Activated naive CD8-positive, alpha-beta T cell treated with anti-CD3 and anti-CD28 coated beads, Interleukin-2, amount 50 U/mL, for 24 hours (primary cell): ENCODE measurements at places on chromosomes 4 and X.

DNA sequence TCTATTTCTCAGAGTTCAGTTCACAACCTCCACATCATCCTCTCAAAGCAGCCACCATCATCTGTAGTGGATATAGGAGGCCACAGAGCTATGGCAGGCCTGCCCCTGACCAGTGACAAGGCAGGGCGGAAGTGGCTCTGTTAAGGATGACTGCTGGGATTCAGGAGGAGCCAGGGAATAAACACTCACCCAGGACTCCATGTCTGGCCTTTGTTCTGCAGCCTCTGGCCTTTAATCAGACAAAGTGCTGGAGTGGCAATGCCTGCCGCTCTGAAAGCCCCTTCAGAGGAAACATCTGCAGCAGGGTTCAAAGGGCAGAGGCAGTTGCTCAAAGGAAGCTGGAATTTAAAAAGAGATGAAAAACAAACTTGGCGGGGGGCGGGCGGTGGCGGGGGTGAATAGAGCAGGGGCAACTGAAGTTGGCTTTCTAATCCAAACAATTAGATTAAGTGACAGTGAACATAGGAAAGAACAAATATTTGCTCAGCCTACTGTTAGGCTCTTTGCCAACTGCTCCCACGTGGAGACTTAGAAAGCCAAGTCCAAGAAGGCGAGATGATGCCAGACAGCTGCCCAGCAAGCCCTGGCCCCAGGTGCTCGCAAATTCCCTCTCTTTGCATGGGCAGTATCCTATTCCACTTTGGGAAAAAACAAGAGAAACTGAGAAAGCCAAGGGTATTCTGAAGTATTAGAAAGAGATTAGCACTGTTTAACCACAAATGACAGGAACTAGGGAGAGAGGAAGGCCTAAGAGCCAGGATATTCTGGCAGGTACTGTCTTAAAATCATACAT is 5.5 kb downstream of the MPP1 start:
- DNase-seq: no peak

DNA sequence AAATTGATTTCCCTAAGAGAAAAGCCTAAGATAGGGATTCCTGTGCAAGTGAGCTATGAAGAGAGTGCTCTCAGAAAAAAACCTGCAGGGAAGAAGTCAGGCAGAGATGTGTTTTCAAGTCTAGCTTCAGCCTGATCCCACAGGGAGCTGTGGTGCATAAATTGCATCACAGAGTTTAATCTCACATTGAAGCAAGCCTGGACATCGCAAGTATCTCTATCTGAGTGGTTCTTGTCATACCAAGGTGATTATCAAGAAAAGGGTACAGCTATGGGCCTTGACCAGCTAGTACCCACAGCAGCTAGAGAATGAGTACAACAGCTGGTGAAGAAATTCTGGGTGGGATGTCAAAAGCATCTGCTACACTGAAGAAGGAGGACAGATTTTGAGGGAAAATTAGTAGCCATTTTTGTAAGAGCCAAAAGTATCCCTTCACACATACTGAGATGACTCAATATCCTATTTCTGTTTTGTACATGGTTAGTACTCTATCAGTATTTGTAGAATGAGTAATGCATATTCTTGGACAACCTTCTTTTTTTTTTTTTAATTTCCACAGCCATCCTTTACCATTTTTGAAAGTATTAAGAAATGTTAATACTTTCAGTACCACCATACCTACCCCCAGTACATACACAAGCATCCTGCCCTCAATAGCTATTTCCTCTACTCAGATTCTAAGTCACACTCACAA is 708.9 kb downstream of the IL1RAPL1 start:
- no peak for DNase-seq

- DNase-seq: no peak
Measured at GRCh38 chrX:42495139-42495538, 282.8 kb downstream of the PPP1R2C start.

DNA sequence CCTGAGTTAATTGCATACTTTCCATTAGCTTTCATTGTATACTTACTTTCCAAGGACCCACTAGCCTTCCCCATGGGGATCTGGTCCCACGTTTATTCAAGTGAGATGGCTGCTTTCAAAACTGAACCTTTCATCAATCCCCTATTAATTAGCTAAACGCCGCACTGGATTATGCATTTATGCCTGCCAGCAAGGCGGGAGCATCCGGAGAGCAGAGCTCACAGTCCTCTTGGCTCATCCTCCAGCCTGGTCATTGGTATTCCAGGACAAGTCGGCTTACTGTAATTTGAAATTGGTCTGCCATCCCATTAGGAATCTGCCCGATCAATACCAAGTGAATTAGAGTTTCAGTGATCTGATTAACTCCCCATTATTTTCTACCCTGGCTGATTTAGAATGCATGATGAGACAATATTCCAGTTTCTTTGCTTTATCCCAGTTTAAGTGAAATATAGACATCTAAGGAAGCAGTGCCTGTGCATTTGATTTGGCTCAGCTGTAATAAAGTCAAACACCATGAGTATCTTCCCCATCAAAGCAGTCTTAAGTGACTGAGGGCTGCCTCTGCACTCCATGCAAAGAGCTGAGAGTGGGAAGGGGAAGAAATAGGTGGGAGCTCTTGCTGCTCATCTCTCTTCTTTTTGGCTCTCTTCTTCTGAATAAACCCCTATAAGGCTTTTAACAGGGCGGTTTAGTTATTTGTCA is 411.4 kb downstream of the GPAT3 start:
- no peak for DNase-seq

DNA sequence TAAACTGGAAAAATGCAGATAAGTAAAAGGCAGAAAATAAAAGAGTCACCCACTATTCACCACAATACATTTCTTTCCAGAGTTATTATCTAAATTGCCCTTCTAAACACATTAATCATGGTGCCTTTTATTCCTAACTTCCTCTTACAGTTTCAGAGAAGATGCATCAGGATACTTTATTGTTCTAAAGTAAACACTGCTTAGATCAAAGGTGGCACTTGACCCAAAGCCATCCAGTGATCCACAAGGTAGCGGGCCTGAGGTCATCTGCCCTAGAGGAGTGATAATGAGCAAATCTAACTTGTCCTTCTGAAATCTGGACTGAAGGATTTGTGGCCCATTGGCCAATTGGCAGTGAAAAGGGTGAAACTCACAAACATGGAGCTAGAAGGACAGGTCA is 12.0 kb upstream of the TMEM154 start:
- no peak for DNase-seq

DNA sequence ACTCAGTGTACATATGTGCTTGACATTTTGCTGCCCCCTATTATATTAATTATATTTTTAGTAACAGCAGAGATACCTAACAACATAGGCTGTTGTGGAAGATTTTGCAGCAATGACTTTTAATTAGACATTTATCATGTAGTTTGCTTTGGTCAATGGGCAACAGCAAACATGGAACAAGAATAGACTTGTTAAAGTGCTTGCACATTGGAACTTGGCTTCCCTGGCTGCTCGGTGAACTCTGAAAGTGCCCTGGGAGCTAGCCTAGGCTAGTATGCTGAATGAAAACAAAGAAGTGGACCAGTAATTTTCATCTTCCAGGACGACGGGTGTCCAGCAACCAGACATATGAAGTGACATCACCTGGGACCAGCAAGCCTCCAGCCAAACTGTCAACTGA is 1157.1 kb downstream of the ARAP2 start:
- DNase-seq: no peak

DNA sequence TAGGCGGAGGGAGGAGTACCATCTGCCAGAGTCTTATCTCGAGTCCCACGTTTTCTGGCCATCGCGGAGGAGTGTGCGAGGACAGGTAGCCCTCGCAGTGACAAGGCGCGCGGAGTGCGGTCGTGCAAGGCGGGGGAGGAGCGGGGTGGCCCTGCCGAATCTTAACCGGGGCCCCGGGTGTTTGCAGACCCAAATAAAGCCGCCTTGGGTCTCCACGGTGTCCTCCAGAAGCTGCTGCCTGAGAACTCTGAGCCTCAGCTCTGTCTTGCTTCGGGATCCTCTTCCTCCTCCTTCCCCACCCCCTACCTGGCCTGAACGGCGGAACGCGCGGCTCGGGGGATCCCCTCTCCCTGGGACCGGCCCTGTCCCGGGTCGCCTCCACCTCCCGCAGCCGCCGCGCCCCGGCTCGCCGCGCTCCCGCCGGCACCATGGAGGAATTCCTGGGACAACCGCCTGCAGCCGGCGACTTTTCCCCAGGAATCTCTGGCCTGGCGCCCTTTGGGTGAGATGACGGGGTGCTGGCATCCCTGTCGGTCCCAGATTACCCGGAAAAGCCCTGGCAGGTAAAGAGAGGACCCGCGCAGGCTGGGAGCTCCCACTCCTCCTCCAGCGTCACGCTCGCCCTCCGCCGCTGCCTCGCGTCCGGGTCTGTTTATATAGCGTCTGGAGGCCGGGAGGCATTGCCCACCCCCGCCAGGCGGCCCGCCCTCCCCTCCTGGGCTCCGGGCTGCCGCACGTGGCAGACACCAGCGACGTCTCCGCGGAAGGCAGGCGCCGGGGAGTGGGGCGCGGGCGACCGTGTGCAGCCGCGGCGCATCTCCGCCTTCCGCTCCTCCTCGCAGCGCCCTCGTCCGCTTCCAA is at the start of gene GALNTL6:
GALNTL6 (plus strand) TSS at position 740 of the 861 bp plus-strand sequence.
- no peak for DNase-seq

DNA sequence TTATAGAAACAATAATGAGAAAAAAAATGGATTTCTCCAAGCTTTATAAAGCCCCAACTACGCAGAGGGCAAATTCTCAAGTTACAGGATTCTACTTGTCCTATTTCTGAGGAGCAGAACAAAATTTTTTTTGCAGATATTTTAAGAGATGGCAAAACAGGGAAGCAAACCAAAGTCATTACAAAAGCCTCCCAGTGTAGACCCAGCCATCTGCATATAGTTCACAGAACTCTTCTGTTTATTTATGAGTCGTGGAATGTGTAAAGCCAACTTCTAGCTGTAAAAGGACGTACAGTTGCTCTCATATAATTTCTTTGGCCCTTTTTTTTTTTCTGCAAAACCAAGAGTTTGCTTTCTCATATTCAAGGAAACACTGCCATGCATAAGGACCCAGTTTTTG is 120.4 kb downstream of the PCDH7 start:
- no peak for DNase-seq

- DNase-seq: no peak
Measured at GRCh38 chrX:134547047-134547679, 87.2 kb downstream of the HPRT1 start.

- DNase-seq: no peak
Measured at GRCh38 chr4:124862261-124862660, 149.7 kb upstream of the ANKRD50 start.

- no peak for DNase-seq
Measured at GRCh38 chr4:145840162-145840768, 98.4 kb downstream of the ZNF827 start.

DNA sequence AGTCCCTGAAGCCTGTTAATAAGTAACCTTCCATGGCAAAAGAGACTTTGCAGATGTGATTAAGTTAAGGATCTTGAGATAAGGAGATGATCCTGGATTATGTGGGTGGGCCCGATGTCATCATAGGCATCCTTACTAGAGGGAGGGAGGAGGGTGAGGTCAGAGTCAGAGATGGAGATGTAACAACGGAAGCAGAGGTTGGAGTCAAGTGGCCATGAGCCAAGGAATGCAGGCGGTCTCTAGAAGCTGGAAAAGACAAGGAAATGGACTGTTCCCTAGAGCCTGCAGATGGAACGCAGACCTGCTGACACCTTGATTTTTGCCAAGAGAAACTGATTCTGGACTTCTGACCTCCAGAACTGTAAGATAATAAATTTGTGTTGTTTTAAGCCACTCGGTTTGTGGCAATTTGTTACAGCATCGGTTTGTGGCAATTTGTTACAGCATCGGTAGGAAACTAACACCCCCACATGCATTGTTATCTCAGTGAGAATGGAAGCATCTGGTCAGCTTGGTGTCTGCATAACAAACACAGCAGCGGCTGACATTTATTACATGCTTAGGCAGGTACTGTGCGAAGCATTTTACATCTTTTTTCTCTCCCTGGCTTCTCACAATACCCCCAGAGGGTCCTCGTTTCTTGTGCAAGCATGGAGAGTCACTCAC is 55.6 kb downstream of the CLDN34 start:
- DNase-seq: no peak

DNA sequence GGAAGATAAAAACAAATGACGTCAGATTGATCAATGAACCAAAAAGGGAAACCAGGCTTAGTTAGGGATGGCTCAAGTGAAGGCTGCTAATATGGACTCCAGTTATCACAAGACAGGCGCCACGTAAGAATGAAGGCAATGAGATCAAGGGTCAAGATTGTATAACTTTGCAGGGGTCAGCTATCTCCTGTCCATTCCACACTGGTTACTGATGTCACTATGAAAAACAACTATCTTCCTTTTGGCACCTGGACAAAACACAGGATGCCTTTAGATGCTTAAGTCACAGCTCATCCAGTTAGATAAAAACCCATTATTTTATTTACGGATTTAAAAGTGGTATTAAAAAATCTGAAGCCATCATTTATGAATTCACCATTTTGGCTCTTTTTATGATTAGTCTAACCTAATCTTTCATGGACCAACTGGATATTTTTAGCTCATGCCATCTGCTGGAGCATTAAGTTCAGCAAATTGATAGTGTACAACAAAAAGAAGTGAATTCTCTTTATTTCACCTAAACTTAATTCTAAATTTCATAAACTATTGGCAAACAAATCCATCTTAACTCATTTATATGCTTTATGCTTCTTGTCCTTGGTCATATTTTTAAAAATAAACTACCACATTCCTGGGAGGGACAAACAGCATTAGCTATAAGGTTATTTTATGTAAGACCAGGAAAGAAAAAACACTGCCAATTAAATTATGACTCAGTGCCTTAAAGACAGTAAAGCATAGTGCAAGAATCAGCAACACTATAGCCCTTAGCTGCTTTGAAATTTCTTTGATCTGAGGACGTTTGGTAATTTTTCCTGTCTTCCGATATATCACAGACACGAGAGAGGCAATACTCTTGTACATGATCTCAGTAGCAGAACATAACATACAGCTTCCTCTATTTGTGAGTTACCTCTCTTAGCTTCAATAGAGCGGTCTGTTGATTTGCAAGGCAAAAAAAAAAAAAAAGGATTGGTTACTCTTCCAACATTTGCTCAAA is 27.0 kb downstream of the DHX15 start:
- DNase-seq: no peak

- DNase-seq: no peak
Measured at GRCh38 chr4:2792396-2792710, 532 bp upstream of the SH3BP2 start.

GRCh38 chr4:110073053-110073845 is 125.2 kb downstream of the ELOVL6 start:
- no peak for DNase-seq

DNA sequence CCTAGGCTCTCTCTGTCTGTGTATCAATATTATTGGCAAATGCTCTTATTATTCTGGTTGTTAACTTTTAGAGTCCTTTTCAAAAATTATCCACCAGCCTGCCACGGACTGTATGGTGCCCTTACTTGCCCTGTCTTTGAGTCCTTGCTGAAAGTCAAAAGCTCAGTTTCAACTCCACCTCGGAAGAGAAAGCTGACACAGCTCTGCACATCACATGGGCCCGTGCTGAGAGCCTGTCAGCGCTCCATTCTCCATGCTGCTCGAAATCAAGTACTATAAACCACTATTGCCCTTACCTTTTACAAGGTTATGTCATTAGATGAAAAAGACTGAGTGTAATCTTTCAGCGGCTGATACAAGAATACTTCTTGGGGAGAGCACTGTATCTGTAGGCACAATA is 141.0 kb downstream of the CORIN start:
- DNase-seq: no peak
